NB4 (cell line): ENCODE measurements at places on chromosomes 16 and 17.
A peak's percentile ranks its signal among the peaks of the same experiment; 100 is the strongest.

DNA sequence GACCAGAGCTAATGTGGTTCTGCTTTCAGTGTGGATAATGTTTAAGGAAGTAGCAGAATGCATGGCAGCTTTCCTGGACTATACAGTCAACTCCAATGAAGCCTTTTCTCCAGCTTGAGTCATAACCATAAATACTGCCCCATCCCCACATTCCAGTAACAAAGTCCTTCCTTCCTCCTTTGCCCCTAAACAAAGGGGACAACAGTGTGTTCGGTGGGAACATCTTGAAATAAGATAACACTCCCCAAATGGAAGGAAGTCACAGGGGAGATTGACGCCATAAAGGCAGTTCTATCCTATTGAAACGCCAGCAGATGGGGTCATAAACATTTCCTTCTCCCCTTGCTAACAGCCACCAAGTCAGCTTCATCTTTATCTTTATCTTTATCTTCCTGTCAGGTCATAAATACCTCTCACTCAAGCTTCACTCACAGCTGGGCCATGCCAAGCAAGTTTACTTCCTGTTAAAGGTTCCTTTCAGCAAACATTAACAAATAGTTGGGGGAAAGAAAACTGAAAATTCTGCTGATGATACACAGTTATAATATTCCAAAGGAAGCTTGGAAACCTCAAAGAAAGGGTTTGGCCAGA, 136.7 kb downstream of the SNX11 start:
- DNase-seq = peak; percentile 38

DNA sequence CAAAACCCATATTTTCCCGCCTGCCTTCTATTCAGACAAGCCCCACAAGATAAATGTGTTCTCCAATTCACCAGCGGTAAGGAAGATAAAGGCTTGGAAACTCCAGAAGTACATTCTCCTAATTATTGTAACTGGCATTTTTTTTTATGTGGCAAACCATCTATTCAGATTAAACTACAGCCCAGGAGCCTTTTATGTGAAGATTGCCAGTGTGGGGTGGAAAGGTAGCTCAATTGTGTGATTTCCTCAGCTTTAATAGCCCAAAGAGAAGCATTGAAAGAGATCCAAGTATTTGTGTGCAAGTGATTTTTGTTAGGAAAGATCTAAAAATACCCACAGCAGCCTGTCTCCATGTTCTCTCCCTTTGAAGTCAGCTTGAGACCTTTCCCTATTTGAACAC, 451.4 kb upstream of the CCL2 start:
- no peak for DNase-seq

DNA sequence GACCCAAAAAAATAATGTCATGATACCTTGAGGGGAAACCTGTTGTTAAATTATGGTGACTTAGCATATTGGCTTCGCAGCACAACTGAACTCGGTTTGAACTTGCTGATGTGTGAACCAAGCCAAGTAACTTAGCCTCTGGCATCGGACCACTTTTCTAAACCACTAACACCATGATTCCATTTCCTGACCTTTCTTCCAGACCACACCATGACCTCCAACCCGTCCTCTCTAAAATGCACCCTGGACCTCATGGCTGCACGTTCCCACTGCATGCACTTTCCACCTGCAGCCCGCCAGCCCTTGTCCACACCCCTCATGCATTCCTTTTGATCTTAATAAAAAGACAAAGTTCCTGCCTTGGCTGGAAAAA, 29.3 kb downstream of the DYNLRB2 start:
- DNase-seq = no peak

DNA sequence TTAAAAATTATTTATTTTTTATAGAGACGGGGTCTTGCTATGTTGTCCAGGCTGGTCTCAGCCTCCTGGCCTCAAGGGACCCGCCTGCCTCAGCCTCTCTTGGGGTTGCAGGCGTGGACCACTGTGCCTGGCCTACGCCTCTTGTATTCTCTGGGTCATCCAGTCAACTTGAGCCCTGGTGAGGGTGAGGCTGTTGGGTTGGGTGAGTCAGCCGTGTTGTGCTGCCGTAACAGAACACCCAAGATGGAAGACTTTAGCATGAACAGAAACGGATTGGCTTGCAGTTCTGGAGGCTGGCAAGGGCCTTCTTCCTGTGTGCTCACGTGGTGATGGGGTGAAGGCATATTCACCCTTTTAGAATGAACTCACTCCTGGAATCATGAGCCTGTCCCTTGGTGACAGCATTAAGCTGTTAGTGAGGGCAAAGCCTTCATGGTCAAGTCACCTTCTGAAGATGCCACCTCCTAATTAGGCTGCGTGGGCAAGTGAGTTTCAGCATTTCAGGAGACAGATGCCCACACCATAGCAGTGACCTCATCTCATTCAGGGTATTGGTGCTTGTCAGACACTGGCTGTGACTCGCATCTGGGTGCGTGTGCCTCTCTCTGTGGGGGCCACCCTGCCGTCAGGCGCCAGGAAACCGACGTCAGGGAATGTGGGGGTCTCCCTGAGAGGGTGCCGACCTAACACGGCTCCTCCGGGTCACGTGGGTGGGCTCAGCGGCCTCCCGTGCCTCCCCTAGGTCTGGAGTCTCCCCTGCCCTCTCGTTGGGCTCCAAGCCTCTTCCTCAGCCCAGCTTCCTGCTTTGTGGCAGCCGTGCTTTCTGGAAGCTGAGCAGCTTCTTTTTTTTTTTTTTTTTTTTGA, 49.8 kb downstream of the WDR45B start:
- DNase-seq = no peak

- peak; percentile 82 for DNase-seq
Measured at GRCh38 chr17:9644910-9645751, at the start of gene USP43. Gene USP43, plus strand, starts transcription at chr17:9645517. Its CDS starts 116 bp downstream, at chr17:9645633.

DNA sequence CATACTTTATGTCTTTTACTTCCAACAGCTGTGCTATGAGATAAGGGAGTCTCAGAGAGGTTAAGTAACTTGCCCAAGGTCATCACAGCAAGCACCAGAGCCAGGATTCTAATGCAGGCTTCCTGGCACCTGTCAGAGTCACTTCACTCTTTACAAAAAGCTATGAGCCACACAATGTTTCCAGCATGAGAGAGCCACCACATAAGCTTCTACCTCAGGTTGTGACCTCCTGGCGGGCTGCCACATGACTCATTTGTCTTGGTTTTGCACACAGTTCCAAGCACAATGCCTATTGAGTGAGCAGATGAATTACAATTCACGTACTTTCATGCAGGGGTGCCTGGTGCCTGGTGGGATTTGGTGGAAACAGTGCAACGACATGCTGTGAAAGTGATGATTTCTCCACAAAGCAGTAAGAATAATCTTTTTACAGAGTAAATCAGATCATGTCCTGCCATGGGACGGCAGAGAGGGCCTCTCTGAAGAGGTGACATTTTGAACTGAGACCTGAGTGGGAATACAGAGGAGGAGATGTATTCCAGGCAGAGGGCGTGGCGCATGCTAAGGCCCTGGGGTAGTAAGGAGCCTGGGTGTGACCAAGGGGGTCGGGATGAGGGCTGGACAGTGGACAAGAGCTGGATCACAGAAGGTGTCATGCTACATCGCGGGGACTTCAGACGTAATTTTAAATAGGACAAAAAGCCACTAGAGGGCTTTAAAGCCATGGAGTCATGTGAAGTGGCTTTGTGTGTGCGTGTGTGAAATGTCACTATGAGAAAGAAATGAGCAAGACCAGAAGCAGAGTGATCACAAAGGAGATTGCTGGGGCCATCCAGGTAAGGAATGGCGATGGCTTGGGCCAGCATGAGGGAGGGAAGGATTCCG, 53.4 kb downstream of the CACNG3 start:
- DNase-seq = peak; percentile 39

- peak; percentile 67 for DNase-seq
Measured at GRCh38 chr16:68385371-68385770, 62.9 kb downstream of the SMPD3 start.

GRCh38 chr16:27326738-27327585, 13.2 kb downstream of the IL4R start:
- DNase-seq = peak; percentile 97

GRCh38 chr17:17626840-17627239, 35.3 kb upstream of the PEMT start:
- no peak for DNase-seq

DNA sequence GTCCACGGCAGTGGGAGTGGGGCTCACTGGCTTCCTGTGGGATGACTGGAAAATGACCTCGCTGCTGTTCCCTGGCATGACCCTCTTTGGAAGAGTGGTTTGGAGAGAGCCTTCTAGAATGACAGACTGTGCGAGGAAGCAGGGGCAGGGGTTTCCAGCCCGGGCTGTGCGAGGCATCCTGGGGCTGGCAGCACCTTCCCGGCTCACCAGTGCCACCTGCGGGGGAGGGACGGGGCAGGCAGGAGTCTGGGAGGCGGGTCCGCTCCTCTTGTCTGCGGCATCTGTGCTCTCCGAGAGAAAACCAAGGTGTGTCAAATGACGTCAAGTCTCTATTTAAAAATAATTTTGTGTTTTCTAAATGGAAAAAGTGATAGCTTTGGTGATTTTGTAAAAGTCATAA, 7.8 kb upstream of the RNF213 start:
- DNase-seq = peak; percentile 23

DNA sequence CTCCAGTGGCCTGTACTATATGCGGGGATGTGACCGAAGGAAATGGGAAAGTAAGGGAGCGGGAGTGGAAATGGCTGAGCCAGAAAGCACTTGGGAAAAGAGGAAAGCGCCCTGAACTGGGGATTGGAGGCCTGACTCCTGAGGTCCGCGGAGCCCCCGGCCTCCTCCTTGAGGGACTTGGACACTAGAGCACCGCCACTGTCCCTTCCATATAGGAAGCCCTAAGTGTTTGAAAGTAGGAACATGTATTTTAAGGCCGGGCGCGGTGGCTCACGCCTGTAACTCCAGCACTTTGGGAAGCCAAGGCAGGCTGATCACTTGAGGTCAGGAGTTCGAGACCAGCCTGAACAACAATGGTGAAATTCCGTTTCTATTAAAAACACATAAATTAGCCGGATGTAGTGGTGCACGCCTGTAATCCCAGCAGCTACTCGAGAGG, 530 bp upstream of the ZDHHC7 start:
- no peak for DNase-seq

GRCh38 chr17:68377771-68378267, 79.5 kb downstream of the WIPI1 start:
- DNase-seq = no peak

- no peak for DNase-seq
Measured at GRCh38 chr16:2611499-2611862, 70.8 kb upstream of the KCTD5 start.

GRCh38 chr17:36705283-36705795, 104.0 kb downstream of the MRM1 start:
- no peak for DNase-seq

GRCh38 chr16:5460701-5461100, 363.1 kb upstream of the EEF2KMT start:
- no peak for DNase-seq

DNA sequence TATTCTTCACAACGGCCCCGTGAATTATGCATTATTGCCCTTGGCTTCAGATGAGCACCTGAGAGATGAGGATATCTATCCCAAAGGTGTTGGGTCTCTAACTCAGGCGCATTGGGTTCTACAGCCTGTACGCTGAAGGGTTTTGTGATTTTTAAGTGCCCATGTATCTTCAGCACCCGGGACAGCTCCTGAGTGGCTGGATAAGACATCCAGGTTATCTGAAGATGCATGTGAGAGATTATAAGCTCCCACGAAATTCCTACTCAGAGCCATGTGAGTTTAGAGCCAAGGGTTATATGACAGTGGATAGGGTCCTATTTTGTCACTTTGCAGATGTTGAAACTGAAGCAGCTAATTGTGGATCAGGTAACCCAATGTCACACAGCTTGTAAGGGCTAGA, 612.3 kb upstream of the EEF2KMT start:
- DNase-seq = peak; percentile 28

- no peak for DNase-seq
Measured at GRCh38 chr17:11485336-11486100, 112.8 kb upstream of the DNAH9 start.

- no peak for DNase-seq
Measured at GRCh38 chr16:86549076-86549892, 5.8 kb downstream of the MTHFSD start.

- no peak for DNase-seq
Measured at GRCh38 chr17:75109046-75109406, 743 bp upstream of the ARMC7 start.

GRCh38 chr16:56748191-56748590, 18.3 kb downstream of the NUP93 start:
- no peak for DNase-seq

- DNase-seq = no peak
Measured at GRCh38 chr17:67759355-67760171, 41.8 kb downstream of the NOL11 start.

DNA sequence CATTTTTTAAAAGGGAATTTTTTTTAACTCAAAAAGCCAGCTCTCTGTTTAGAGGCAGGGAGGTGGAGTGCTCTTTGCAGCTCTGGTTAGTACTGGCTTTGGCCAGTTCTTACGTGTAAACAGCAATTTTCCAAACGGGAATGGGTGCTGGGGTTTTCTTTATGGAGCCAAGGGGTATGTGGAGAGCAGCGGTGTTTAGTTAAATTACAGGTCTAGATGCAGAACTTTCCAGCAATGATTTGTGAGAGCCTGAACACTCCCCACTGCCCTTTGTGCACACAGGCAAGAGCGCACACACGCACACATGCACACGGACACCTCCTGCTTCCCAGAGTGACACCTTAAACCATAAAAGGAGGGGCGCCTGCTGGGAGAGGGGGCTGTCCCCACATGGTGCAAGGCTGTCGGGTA, 140.2 kb downstream of the MSI2 start:
- no peak for DNase-seq

GRCh38 chr17:4587803-4588202, 3.5 kb downstream of the SMTNL2 start:
- DNase-seq = no peak

DNA sequence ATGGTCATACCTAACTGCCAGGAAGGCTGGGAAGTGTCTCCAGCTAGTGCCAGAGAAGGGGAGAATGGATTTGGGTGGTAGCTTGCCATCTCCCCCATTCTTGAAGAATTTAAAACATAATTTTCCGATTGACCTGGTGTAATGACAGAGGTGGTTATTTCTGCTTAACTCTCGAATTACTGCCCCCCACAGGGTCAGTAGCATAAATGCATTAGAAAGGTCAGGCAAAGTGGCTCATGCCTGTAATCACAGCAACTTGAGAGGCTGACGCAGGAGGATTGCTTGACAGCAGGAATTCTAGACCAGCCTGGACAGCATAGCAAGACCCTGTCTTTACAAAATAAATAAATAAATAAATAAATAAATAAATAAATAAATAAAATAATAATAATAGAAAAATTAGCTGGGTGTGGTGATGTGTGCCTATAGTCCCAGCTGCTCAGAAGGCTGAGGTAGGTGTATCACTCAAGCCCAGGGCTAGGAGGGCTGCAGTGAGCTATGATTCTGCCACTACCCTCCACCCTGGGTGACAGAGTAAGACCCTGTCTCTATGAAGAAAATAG, 27.5 kb downstream of the TMC7 start:
- no peak for DNase-seq

- no peak for DNase-seq
Measured at GRCh38 chr16:49809561-49809960, 46.4 kb downstream of the ZNF423 start.
